Cardiac septum (tissue), 1 donor: ENCODE measurements at places on chromosomes 12 and 14. TPM values are rescaled to one million over a fixed set of nuclear protein-coding genes. Genes with fewer than 3 reads are reported as not detected.

The TAS2R9 gene
- not detected for total RNA-seq

The SAMD15 gene
- 0.11 TPM for total RNA-seq

The SYCP3 gene
- total RNA-seq: not detected

- DNase-seq: no peak
Measured at GRCh38 chr14:33150666-33151428, 212.2 kb downstream of the NPAS3 start.

- no peak for DNase-seq
Measured at GRCh38 chr12:99522456-99522855, 125.1 kb upstream of the GARIN6 start.

DNA sequence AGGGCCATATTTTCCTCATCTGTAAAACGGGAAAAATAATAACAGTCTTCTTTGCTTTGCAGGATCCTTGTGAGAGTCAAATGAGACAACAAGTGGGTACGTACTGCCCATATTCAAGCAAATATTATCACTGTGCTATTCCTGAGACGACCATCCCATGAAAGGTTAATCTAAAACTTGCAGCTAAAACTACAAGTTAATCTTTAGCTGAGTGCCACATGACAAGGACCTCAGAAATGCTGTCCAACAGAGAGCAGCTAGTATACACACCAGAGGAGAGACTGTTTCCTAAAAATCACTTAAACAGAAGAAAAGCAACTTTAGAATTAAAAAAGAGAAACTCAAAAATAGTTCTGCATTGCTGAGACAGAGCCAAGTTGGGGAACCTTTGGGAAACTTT, 162.7 kb upstream of the TMTC2 start:
- DNase-seq: no peak
